Brain microvascular endothelial cell (primary cell): ENCODE measurements at places on chromosomes 7 and 10.

DNA sequence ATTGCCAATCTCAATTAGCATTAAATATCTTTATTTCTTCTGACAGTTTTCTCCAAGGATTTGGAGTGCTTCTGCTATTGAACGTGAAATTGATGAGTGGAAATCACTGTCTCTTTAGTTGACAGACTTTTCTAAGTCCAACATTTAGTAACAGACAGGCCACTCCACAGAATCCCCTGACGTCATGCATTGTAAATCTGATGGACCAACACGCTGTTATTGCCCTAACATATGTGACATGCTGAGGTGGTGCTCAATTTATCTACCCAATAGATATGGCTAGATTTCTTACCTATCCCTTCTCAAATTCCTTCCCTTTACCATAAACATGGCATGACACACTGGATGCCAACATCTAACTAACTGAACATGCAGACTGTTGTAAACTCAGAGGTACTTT lies 240.6 kb upstream of the DGKB start:
- DNase-seq, result no peak

DNA sequence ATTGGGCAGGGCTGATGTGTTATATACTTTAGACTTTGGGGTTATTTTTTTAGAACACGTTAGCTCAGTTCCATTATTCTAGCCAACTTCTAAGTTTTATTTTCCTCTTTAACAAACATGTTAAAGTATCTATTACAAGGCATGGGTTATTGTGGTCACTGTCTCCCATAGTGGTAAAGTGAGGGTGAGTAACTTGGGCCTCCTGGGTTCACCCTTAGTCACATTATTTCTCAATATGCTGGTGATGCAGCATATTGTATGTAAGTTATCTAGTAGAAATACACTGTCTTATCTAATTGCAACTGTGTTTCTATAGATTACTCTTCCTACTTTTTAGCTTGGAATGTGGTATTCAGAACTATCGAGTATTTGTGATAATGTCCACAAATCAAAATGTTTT lies 65.9 kb downstream of the BBS9 start:
- DNase-seq, result peak; percentile 84

- DNase-seq, result no peak
These were observed 43.2 kb downstream of the PPP1R3C start for GRCh38 chr10:91589658-91590035.

DNA sequence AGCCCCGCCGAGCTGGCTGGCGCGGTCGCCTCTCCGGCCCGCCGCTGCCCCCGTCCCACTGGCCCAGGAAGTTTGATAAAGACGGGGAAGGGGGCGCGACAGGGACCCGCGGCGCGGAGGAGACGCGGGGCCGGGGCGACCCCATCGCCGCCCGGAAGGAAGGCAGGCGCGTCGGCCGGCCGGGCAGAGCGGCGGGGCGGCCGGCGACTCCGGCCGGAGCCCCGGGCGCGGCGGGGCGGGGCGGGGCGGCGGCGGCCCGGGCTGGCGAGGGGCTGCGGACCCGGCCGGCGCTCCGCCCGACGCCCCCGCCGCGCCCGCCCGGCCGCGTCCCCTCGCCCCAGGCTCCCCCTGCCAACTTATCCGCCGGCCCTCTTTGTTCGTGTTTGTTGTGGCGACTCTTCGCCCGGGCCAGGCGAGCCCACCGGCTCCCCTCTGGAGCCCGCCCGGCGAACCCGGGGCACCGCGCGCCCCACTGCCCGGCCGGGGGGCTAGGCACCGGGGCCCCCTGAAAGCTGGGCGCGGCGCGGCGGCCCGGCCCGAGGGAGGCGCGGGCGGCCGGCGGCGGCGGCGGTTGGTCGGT lies 571 bp downstream of the KDM7A start:
- no peak for DNase-seq

DNA sequence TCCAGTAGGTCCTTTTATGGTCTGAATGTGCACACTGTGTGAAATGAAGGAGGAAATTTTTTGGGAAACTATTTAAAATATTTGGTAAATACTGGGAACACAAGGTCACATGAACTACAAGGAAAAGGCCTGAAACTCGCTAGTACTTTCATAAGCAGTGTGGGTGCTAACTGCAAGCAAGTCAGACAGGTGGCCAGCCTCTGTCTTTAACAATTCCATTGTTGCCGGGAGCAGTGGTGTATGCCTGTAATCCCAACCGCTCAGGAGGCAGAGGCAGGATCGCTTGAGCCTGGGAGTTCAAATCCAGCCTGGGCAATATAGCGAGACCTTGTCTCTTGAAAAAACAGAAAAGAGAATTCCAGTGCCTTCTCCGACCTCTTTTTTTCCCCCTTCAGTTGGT lies 37.5 kb downstream of the SMURF1 start:
- DNase-seq, result no peak
